ENCODE measurements at places on chromosomes 5 and 9.
A peak's percentile ranks its signal among the peaks of the same experiment; 100 is the strongest.

DNA sequence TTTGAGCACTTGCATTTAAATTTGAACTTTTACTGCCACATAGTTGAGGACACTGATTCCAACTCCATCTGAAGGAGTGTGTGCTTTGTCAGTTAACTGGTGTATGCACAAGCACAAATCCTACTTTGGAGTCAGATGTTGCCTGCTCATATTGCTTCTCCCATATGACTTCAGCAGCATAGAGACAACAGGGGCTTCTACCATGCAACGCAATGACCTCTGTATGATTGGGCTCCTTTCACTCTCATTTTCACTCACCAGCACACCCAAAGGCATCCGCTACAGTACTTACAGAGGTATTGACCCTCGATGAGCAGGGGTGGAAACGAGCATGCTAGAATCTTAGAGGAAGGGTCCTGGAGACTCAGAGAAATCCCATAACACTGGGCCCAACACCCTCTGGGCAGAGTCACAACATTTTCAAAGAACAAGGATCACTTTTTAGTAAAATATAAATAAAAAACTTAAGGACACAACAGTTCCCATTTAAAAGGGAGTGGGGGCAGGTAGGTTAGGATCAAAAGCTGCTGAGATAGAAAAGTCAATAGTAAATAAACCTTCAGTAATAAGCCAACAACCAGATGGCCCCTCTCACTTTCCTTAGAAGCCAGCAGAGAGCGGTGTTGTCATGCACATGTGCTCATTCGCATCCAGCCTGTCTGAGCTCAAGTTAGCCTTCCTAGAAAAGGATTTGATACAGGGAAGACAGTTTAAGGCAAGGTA lies 203.8 kb downstream of the SNCAIP start:
- DNase-seq = peak; percentile 54

DNA sequence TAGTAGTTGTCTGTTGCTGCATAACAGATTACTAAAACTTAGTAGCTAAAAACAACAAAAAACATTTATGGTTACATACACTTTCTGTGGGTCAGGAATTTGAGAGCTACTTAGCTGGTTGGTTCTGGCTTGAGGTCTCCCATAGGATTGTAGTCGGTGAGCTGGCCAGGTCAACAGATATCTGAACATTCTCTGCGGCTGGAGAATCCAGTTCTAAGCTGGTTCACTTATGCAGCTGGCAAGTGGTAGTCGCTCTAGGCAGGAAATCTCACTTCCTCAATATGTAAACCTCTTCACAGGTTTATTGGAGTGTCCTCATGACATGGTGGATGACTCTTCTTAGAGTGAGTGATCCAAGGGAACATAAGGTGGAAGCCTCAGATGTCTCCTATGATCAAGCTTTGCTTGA lies 65.7 kb upstream of the TNFAIP8 start:
- DNase-seq = no peak

DNA sequence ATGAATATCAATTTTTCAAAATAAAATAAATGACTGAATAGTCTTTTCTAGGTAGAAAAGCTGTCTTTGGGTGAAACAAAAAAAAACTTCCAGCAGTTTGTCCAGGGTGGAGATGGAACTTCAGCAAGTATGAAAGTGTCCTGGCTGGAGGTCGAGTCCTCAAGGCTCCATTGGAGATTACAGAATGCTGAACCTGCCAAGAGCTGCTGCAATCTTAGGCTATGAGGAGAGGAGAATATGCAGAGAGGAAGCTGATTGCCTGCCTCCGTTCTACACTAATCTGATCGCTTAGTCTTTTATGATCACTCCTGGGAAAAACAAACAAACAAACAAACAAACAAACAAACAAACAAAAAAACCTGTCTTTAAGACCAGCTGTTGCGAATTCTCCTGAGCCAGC lies 50.6 kb downstream of the NREP start:
- no peak for DNase-seq

- DNase-seq = no peak
Measured at GRCh38 chr9:134403682-134404301, 77.5 kb downstream of the RXRA start.

- no peak for DNase-seq
Measured at GRCh38 chr9:76772686-76773445, 8.6 kb downstream of the PCA3 start.

DNA sequence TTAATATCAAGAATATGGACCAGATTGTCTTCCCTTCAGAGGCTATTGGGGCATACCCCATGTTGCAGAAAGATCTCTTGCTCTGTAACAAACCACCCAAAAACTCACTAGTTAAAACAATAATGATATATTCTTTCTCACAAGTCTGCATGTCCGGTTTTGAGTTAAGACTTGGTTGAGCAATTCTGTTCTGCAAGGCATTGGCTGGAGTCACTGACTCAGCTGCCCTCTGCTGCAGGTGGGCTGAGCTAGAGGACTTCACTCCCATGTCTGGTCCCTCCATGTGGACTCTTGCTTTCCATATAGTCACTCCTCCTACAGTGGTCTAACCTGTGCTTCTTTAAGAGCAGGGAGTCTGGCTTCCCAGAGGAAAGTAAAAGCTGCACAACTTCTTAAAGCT lies 73.4 kb downstream of the ESM1 start:
- no peak for DNase-seq

DNA sequence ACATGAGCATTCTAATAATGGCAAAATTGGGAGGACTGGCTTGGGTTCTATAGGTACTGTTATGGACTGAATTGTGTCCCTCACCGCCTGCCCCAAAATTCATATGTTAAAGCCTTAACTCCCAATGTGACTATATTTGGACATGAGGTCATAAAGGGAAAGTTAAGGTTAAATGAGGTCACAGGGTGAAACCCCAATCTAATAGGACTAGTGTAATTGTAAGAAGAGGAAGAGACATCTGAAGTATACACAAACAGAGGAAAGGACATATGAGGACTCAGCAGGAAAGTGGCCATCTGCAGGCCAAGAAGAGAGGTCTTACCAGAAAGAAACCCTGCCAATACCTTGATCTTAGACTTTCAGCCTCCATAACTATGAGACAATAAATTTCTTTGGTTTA lies 23.1 kb downstream of the RNF180 start:
- no peak for DNase-seq

Measured in NCI-H2081 (cell line).